ENCODE measurements at places on chromosomes 4 and X. TPM values are rescaled to one million over a fixed set of nuclear protein-coding genes. Genes with fewer than 3 reads are reported as not detected.

Gene CWH43
- 0.12 TPM for polyA plus RNA-seq

Gene MAGED4B
- 34.2 TPM for polyA plus RNA-seq

Gene IRS4
- not detected for polyA plus RNA-seq

DNA sequence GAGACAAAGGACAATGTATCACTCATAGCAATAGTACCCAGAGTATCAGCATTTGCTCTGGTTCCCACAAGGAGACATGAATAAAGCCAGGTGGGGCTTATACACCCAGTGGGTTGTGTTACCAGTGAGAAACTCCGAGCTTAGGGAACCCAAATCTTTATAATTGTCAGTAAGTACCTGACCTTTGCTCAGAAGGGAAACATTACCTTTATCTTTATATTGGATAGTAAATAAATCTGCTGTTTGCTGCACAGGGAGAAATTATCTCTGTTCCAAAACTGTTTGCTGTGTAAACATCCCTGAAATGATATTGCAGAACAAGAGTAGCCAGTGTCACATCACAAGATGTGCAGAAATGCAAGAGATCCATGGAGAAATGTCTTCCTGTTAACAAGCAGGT, 12.1 kb upstream of the SLAIN2 start:
- no peak for DNase-seq

GRCh38 chr4:163384434-163384833, 40.7 kb downstream of the NPY5R start:
- no peak for DNase-seq

- DNase-seq: no peak
These were observed 73.9 kb downstream of the ARHGAP6 start for GRCh38 chrX:11591723-11592346.

- no peak for DNase-seq
These were observed 272.5 kb upstream of the TRAM1L1 start for GRCh38 chr4:117357866-117358265.

DNA sequence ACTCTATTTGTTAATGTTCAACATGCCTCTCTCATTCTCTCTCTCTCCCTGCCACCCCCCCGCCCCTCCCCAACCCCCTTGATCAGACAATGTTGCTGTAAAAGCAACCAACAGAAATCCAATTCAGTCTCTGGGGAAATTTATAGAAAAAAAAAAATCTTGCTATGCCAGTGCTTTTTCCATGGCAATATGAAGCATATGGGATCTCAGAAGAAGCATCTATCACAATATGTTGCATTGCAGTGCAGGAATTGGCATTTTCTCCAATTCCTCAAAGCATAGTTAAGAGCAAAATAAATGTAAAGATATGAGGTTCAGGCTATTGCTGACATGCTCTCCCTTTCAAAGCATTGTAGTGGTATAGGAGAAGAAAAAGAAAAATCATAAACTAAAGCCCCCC, 90.9 kb upstream of the LDB2 start:
- DNase-seq: no peak

- no peak for DNase-seq
These were observed 15.8 kb downstream of the WDR1 start for GRCh38 chr4:10100734-10101216.

- no peak for DNase-seq
These were observed 62.2 kb downstream of the FMR1NB start for GRCh38 chrX:148043271-148043855.

DNA sequence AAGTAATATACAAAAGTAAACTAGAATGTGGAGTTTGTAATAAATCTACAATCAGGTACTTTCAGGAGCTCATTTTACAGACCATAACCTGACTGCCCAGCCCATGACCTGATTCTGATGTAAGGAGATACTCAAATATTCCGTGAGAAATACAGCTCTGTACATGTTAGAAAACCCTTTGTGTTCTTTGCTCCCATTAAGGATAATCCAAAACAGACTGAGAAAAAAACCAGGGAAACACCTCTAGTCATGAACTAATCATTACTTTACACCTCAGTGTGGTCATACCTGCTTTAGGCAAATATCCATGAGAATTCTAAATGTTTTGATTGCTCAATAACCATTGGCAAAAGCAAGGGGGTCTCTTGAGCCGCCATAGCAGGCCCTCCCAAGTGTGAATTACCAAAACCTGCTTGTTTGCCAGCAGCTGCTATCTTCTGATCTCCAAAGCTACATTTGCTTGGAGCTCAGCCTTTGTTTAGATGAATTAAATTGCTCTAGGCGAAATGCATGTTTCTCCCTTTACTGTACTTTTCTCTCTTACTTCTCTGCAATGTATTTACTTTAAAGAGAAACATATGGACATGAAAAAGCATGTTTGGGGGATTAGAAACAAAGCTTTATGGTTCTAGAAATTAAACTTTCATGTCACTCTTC, 79.1 kb downstream of the ANKRD50 start:
- DNase-seq: no peak

- DNase-seq: no peak
These were observed at the start of gene AWAT1 for GRCh38 chrX:70234355-70234754. AWAT1 (plus strand) TSS chrX:70234655; CDS start chrX:70234696, 41 bp downstream.

All from hindlimb muscle (tissue), 1 donor.